ENCODE measurements at places on chromosomes 2 and 18. TPM values are rescaled to one million over a fixed set of nuclear protein-coding genes. Genes with fewer than 3 reads are reported as not detected.

DNA sequence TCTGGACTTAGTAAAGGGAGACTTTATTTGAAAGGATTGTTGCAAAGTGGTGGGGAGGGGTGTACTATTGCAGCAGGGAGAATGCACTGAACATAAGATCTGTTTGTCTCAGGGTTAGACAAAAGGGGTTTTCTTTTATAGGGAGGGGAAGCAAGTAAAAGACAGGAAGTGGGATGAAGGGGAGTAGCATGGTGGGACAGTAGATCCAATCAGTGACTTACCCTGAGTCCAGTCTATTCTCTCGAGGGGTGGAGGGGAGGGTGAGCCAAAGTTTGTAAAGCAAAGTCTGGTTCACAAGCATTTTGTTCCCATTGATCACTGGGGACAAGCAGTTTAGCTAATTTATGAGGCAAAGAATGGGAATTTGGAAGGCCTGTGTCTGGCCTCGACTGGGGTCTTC lies 35.0 kb upstream of the CYP27C1 start:
- DNase-seq = no peak

DNA sequence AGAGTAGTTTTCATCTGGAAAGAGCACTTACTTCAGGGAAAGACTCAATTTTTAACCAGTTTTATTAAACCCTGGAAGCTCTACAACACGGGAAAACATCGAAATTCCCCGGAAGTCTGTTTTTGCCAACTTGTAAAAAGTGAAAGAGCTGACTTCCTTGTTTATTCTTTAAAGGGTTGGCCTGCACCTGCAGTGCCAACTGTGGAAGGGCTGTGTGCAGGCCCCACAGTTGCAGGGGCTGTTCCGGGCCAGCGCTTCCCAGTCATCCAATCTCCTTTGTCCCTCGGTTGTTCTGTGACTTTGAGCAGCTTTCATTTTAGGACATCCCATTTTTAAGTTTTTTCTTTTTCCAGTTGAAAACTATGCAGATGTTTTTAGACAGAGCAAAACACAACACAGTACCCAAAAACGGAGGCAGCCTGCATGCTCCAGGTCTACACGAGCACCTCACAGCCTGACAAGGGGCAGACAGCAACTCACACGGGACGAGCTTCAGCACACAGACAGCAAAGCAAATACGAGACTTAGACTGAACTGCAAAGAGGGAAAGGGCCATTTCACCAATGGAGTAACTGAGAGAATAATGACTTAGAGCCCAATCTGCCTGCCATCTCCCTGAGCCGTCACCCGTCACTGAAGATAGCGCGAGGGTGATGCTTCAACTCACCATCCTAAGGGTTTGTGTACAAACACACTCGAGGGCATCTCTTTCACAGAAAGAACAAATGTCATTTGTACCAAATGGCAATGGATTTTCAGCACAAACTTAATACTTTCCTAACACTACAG lies 70.6 kb downstream of the EMILIN2 start:
- no peak for DNase-seq

GRCh38 chr2:168510125-168510756 lies 54.2 kb downstream of the CERS6 start:
- no peak for DNase-seq

- DNase-seq = no peak
Measured at GRCh38 chr2:220315098-220315823, 687.8 kb downstream of the SLC4A3 start.

The GATA6 gene
- 24.1 TPM for total RNA-seq

The AQP12A gene
- not detected for total RNA-seq

The DUSP19 gene
- 0.58 TPM for total RNA-seq

The PFN4 gene
- total RNA-seq = 0.44 TPM
